Cortex of kidney (tissue), 1 donor: ENCODE measurements at places on chromosomes 3 and 15.

GRCh38 chr15:81190922-81191507 lies 5.7 kb upstream of the IL16 start:
- DNase-seq, result no peak

DNA sequence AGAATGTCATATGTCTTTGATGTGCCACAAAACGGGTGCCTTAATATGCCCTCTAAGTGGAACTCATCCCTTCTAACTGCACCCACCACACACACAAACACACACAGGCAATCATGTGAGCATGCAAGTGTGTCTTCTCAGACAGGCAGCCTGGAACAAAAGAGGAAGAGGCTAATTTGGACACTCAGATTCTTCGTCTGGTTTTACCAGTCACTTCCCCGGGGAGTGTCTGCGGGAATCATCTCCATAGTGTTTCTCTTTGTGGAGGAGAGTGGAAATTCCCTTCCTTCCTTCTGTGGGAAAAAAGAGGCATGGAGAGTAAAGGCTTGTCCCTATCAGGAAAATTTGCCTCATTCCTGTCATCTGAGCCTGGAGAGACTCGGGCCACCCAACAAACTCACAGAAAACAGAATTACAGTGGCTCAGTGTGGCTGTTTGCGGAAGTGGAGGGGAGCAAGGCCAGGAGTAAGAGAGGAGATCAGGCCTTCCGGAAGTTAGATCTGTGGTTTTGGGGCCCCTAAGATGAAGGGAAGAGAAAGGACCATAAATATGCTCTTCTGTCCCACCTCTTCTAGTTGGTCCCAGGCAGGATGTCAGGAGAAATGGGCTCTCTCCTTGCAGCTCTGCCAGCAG lies 212.6 kb upstream of the SEMA6D start:
- no peak for DNase-seq

DNA sequence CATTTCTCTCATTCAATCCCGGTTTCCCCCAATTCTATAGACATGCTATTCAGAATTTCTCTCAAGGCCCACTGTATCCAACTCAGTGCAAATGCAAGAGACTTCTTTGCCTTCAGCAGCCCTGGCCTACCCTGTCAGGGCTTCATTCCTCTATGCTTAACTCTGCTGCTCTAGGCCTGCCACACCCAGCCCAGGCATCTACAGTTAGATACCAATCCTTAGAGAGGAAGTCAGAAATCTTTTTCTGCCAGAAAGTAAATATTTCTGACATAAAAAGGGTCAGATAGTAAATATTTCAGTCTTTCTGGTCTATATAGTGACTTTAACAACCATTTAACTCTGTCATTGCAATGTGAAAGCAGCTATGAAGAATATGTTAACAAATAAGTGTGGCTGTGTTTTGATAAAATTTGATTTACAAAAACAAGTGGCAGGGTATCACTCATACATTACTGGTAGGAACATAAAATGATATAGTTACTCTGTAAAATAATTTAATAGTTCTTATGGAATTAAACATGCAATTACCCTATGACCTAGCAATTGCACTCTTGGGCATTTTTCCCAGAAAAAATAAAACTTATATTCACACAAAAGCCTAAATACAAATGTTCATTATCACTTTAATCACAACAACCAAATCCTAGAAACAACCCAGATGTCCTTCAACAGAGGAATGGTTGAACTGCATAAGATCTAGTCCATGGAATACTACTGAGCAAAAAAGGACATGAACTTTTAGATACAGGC lies 942.0 kb downstream of the SQOR start:
- DNase-seq, result no peak

DNA sequence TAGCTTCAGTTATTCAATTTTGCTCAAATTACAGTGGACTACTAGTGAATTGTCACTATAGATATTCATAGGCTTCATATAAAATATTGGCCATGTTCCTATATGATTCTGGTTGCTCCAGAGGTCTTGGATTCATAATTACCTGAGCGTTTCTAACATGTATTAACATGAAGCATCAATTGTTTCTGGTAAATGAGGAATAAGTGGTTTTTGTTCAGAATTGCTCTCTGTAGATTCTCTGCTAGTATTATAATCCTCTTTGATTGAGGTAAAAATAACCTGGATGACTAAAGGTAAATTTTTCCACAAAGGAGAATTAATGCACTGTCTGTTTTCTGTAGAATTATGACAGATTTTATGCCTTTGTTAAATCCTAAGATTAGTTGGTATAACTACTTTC lies 258.1 kb upstream of the CNTN6 start:
- DNase-seq, result no peak

DNA sequence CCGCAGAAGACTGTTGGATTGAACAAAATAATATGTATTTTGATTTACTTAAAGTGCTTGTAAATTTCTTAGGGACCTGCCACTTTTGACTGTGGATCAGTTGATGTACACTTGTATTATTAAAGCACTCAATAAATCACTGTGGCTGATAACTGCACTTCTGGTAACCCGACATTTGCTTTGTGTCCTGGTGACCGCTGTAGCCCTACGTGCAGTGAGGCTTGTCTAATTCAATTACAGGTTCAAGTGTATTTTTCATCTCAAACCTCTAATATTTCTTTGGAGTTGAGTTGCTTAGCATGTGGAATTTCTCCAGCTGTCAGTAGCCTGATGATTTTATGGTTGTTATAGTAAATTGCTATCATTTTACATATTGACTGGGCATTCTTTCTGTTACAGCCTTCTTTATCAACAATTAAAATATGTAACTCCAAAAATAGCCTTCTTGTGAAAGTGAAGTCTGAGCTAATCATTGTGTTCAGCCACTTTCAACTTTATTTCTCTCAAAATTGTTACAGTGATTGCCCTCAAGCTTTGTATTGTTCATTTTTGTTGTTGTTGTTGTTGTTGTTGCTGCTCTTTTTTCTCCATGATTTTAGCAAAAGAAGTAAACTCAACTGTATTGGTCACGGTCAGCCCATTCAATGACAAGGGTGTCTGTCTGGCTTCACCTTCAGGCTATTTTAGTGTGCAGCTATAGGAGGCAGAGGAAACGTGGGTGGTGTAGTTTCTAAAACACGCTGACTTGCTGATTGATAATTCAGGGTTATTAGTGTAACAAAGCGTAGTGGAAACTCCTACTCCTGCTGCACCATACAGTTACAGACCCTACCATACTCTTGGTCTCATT lies 215.1 kb upstream of the UBE2E1 start:
- DNase-seq, result no peak

- DNase-seq, result no peak
These were observed 86.6 kb downstream of the MEX3B start for GRCh38 chr15:81959196-81959595.

DNA sequence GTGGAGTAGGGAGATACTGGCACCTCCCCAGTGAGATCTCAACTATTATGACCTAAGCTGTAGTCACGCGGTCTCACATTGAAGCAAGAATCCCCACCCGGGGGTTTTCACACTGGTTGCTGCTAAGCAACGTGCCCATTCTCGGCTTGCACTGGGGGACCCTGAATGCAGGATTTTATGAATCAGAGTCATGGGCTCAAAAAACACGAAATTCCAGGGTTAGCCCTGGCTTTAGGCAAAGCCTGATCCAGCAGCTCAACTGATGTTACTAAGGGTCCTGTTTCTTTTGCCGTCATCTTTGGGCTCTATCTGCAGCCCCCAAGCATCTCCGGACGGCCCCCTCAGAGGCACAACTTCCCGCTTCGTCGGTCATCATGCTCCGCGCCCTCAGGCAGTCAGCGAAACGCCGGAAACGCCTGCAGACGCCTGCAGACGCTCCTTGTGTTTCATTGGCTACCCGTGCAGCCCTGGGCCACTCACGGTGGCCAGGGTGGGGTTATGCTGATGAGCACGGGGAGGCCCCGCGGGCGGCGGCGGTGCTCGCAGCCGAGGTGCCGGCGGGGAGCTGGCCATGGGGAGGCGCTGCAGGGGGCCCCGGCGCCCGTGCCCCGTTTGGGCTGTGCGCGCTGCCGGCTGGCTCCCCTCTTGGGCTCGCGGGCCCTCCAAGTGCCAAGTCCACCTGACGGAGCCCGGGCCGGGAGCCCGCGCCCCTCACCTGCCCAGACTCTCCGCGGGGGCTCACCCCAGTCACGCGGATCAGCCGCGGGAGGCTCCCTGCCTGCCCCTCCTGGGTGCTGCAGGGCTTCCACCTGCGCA lies 25.8 kb downstream of the EFCC1 start:
- DNase-seq, result no peak

GRCh38 chr3:7630925-7631324 lies 770.0 kb downstream of the GRM7 start:
- no peak for DNase-seq

DNA sequence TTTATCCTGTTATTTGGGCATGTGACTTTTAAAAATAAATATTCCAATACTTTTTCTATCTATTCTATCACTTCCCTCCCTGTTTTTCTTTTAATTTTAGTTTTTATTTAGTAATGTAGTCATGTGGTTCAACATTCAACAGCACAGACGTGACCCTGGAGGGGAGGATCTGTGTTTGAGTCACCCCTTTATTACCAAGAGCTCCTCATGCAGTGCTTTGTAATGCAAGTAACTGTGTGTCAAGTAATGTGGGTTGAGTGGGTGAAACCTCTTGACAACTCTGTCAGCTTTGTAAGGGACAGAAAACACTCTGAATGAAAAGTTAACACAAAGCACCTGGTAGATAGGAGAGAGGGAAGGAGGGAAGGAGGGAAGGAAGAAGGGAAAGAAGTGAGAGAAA lies 89.7 kb upstream of the FGF12 start:
- DNase-seq, result no peak

DNA sequence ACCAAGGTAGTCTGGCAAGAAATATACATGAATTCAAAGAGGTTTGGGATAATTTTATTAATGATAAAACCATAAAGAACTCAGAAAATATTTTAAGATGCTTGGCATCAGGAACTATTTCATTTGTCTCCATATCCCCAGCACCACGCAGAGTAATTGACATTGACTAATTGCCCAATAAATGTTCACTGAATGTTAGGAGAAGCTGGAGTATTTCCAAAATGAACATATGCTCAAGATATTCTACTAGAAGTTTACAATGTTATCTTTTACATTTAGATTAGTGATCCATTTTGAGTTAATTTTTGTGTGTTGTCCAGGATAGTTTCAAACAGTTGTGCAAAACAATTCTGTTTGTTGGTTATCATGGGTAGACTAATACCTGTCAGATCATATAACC lies 298.8 kb upstream of the CTDSPL start:
- no peak for DNase-seq

DNA sequence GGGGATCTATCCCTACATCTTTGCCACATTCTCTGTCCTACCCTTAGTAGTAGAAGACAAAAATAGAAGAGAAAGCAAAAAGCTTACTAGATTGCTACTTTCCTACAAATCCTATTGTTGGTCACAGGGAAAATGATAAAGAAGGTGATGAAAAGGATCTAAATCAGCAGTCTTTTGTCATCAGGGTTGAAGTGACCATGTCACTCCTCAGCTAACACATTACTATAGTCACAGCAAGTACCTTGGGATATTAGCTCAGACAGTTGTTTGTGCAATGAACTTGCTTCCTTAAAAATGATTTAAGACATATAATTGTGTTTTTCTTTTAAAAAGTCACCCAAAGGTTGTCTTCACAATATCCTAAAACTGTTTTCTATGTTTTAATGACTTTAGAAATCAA lies 6.3 kb downstream of the ST3GAL6 start:
- DNase-seq, result no peak

- no peak for DNase-seq
These were observed 520 bp downstream of the TMEM42 start for GRCh38 chr3:44862226-44862637.

GRCh38 chr3:141643391-141643790 lies 94.7 kb upstream of the RNF7 start:
- DNase-seq, result no peak

DNA sequence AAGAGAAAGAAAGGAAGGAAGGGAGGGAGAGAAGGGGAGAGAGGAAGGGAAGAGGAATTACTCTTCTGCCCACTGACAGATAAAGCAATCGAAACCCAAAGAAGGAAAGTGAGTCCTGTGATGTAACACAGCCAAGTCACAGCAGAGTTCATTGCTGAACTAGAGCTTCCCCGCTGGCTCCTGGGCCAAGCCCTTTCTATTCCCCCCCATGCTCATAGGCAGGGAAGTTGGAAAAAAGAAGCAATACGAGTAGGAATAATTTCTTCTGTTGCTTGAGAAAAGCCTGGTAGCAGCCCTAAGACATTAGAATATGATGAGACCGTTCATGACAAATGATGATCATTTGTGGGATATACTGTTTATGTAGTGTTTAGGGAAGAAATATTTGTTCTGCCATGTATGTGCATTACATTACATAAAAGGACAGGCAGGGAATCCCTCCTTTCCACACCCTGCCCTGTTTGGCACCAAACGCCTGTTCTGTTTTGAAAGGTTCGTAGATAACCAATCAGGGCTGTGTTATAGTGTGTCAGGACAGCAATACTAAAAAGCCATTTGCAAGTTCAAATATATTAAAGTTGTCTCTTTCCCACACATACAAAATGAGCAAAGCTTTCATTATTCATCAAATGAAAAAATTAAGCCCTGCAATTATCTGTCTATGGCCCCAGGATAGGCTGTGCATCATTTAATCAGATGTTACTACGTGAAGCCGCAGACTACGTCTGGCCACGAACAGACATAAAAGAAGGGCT lies 111.0 kb upstream of the TRPM1 start:
- no peak for DNase-seq

GRCh38 chr15:80309769-80310384 lies 57.9 kb upstream of the CTXND1 start:
- DNase-seq, result no peak

DNA sequence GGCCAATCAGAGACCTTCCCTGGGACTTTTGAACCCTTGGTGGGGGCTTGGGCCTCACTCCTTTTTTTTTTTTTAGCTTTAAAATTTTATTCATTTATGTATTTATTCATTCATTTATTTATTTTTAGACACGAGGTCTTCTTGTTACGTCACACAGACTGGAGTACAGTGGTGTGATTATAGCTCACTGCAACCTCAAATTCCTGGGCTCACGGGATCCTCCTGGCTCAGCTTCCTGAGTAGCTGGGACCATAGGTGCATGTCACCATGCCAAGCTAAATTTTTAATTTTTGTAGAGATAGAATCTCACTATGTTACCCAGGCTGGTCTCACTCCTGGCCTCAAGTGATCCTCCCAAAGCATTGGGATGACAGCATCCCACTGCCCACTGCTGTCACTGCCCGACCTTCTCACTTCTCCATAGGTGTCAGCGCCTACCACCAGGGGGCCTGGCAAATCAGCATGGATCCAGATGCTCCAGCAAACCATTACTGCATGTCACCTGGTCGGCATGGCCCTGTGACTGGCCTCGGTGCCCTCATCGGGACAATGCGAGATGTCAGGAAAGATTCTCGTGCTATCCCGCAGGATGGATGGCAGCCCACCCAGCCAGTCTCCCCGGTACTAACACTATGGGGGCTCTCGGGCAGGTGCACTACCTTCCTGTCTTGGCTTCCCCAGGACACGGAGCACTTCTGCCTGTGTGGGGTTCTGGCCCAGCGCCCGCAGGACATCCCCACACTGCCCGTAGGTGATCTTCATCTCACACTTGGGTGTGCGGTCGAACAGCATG lies 3.0 kb downstream of the MYL3 start:
- no peak for DNase-seq

DNA sequence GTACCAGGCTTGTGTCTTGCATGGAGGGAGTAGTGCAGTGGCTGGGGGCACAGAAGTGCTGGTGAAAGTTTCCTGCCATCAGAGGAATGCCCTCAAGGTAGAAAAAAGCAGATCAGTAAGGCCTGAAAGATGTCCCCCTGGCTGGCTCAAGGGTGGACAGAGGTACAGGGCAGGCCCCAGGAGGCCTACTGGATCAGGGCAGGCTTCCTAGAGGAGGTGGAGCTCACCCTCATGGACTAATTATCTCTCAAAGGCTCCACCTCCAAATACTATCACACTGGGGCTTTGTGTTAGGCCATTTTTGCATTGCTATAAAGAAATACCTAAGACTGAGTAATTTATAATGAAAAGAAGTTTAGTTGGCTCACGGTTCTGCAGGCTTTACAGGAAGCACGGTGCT lies 7.8 kb downstream of the SPSB4 start:
- DNase-seq, result no peak
